ENCODE measurements at places on chromosomes 11 and 22.

DNA sequence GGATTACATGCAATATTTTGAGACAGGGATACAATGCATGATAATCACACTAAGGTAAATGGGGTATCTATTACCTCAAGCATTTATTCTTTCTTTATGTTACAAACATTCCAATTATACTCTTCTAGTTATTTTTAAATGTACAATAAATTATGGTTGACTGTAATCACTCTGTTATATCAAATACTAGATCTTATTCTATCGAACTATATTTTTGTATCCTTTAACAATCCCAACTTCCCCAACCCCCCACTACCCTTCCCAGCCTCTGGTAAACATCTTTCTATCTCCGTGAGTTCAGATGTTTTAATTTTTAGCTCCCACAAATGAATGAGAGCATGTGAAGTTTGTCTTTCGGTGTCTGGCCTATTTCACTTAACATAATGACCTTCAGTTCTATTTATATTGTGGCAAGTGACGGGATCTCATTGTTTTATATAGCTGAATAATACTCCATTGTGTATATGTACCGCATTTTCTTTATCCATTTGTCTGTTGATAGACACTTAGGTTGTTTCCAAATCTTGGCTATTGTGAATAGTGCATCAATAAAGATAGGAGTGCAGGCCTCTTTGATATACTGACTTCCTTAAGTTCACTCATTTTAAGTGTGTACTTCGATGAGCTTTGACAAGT lies 40.5 kb downstream of the ARHGEF12 start:
- no peak for DNase-seq

DNA sequence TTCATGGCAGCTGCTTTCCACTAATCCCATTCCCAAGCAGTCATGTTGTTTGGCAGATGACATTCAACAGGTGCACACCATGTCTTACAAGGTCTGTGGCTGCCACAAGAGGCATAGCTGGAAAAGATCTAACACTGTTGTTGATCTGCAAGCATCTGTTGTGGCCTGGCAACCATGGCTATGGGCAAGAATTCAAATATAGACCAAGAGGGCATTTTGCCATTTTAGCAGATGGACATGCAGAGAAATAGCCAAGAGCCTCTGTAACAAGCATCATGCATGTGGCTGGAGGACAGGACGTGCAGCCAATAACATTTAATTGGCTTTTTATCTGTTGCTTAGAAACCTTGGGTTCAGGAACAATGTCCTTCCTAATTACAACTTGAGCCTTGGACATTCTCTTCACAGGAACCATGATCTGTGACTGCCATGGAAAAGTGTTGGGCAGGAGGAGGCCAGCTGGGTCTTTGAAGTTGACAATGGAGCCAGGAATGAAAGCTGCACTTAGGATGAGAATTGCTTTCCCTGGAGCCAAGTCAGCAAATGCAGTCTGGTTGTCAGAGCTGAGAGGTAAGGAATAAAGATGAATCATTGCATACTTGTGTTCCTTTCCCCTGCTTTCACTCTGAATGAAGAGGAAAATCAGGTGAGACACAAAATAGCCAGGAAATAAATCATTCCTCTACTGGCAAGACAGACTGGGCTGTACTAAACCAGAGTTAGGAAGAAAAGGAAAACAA lies 113.6 kb upstream of the ANO5 start:
- no peak for DNase-seq

DNA sequence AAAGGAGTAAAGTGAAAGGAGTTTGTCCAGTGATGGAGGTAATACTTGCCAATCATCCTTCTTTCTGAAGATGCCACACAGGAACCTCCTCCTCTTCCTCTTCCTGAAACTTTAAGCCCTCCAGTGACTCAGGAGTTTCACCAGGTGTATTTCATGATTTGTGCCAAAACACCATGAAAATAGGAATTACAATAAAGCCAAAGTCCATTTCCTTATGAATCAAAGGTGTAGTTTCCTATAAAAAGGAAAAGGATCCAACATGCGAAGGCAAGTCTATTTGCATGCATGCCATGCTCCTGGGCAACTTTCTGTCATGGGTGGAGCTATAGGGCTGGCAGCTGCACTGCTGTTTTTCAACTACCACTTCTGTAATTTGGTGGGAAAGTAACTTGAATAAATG lies 9.8 kb upstream of the POU2AF1 start:
- no peak for DNase-seq

DNA sequence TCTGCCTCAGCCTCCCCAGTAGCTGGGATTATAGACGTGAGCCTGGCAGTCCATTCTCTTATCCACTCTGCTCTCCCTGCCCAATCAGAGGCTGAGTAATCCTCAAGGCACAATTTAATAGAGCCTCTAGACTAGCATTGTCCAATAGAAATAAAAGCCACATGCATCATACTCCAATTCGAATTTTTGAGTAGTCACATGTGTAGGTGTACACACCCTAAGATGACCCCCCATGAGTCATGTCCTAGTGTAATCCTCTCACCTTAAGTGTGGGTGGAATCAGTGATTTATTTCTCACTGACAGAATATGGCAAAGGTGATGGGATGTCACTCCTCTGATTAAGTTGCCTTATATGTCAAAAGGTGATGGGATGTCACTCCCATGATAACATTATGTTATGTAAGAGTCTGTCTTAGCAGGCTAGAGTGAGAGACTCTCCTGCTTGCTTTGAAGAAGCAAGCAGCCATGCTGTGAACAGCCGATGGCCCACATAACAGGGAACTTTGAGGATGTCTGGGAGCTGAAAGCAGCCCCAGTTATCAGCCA lies 61.3 kb downstream of the MN1 start:
- DNase-seq = no peak

DNA sequence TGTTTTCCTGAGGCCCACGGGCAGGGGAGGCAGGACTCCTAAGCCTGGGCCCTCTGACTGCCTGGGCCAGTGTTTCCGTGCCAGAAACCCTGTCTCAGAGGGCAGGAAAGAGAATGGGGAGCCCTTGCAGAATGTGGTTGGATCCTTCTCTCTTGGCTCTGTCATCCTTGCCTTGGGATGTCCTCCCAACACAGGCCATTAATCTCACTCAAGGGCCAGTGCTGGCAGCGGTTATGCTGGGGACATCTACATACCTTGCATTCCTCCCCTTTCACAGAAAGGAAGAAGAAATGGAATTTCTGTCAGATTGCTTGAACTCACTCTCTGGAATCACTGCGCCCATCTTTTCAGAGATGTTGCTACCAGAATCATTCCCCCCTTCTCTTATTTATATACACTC lies 296.9 kb downstream of the KIRREL3 start:
- no peak for DNase-seq

DNA sequence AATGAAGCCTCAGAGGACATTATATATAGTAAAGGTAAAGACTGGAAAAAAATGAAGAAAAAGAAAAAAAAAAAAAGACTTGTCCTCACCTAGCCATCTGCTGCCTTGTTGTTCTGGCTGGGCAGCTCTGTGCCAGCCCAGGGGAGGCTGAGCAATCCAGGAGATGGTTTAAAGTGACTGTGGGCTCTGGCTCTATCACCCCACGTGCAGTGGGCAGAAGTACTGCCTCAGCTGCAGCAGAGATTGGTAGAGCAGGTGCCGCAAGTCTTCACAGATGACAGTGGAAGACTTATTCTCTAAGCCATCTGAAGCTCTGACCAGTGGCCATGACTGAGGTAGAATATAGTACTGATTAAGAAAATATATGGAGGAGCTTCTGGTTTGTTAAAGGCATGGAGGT lies 62.2 kb downstream of the SGSM3 start:
- no peak for DNase-seq

DNA sequence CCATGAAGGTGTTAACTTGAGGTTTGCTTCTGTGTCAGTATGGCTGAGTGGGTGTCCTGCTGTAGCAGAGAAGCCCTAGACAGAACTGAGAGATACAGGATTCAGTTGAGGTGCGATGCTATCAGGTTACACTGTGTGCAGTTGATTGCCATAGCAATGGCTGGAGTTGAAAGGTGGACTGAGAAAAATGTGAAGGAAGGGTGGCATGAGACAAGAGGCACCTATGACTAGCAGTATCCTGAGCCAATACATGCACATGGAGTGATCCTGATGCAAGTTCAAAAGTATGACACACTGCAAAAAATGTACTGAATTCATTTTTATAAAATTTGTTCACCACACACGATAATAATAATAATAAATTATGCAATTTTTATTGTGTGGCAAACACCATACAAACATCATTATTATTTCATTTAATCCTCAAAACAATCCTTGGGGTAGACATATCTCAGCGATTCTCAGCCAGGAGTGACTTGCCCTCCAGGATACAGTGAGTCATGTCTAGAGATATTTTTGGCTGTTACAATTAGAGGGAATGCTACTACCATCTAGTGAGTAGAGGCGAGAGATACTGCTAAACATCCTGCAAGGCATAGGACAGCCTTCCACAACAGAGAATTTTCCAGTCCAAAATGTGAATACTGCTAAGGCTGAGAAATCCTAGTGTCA lies 3.9 kb upstream of the PIWIL4 start:
- no peak for DNase-seq

DNA sequence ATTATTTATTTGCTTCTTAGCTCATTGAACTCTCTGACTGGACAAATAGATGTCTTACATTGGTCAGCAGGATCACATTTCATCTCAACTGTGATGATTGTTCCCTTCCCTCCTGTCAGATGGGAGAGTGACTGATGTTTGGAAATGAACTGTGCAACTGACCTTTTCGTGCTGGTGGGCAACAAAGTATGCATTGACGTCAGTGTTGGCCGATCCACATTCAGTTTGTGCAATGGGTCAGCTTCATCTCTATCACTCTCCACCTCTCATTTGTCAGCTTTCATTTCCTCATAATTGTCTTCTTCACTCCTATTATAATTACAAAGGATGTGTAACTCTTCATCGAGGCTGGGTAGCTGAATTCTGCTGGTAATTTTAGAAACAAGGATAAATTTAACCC lies 71.3 kb downstream of the PPP2R1B start:
- no peak for DNase-seq

GRCh38 chr11:108906826-108907225 lies 242.0 kb downstream of the DDX10 start:
- no peak for DNase-seq

DNA sequence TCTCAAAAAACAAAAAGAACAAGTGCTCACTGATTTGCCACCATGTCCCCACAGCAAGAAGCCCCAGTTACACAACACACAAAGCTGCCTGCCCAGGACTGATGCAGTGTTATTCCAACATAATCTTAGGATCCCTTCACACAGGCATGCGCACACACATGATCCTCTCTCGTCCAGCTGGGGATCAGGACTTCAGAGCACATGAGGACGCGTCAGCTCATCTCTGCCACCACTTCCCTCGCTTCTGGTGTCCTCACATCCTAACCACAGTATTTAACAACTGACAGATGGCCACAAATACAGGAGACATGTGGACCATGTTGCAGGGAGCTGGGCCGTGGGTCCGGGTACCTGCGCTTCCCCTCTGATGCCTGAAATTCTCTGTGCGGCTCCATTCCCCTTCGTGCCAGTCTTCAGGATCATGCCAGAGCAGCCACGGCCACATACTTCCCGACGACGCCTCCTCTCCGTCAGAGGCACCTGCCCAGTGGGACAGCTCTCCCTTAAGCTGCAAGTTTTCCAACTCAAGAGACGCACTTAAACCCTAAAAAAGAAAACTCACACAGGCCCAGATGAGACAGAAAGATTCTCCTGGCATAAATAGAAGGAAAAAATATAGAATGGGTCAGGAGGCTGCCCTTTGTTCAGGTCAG lies 68.3 kb downstream of the PACSIN2 start:
- no peak for DNase-seq

DNA sequence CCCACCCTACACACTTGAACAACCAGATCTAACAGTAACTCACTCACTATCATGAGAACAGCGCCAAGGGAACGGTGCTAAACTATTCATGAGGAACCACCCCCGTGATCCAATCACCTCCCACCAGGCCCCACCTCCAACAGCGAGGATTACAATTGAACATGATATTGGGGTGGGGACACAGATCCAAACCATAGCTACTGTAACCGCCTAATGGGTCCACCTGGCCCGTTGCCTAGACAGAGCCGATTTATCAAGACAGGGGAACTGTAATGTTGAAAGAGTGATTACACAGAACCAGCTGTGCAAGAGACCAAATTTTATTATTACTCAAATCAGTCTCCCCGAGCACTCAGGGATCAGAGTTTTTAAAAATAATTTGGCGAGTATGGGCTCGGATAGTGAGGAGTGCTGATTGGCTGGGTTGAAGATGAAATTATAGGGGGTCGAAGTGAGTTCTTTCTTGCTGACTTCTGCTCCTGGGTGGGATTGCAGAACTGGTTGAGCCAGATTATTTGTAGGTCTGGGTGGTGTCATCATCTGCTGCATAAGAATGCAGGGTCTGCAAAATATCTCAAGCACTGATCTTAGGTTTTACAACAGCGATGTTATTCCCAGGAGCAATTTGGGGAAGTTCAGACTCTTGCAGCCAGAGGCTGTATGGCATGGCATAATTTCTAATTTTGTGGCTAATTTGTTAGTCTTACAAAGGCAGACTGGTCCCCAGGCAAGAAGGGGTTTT lies 17.9 kb upstream of the ZC3H12C start:
- no peak for DNase-seq

GRCh38 chr11:17645190-17645970 lies 74.0 kb upstream of the MYOD1 start:
- no peak for DNase-seq

- DNase-seq = no peak
Observed at GRCh38 chr11:10295064-10295901, 1.3 kb upstream of the SBF2 start.

- no peak for DNase-seq
Observed at GRCh38 chr11:48088682-48089050, 108.3 kb downstream of the PTPRJ start.

- no peak for DNase-seq
Observed at GRCh38 chr22:29917052-29917902, 34.3 kb downstream of the MTMR3 start.

DNA sequence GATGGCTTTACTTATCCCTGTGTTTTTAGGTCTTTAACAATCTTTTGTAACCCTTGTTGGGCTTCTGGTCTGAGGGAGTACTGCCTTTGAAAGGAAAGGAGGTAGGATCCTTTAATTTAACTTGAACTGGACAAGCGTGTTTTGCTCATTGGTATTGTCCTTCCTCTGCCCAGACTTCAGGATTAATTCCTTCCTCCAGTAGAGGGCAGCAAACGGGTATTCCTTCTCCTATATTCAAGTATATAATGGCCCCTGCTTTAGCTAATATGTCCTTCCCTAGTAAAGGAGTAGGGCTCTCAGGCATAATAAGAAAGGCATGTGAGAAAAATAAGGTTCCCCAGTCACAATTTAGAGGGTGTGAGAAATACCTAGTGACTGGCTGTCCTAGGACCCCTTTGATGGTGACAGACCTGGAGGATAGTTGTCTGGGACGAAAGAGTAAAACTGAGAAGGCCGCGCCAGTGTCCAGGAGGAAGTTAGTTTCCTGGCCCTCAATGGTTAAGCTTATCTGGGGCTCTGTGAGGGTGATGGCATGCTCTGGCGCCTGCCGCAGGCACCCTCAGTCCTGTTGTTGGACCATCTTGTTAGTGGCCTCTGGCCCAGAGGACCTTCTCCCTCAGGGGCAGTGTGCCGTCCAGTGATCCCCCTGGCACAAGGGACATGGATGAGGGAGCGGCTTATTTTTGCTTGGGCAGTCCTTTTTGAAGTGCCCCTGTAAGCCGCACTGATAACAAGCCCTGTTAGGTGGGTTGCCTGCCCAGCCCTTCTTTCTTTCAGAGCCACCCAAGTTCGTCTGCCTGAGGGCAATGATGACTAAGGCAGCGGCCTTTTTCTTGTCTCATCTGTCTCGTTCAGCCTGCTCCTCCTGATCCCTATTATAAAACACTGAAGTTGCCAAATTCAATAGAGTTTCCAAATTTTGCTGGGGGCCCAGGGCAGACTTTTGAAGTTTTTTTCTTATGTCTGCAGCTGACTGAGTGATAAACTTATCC lies 51.8 kb downstream of the C11orf71 start:
- DNase-seq = no peak

Measured in stimulated activated CD4-positive, alpha-beta T cell treated with anti-CD3 and anti-CD28 coated beads, Interleukin-12 subunit alpha, Interleukin-12 subunit beta, amount 100 ng/mL, for 4 hours (primary cell).